ENCODE measurements at places on chromosomes 5 and 9.

GRCh38 chr9:38683336-38683735 lies 36.6 kb downstream of the FAM240B start:
- no peak for DNase-seq

DNA sequence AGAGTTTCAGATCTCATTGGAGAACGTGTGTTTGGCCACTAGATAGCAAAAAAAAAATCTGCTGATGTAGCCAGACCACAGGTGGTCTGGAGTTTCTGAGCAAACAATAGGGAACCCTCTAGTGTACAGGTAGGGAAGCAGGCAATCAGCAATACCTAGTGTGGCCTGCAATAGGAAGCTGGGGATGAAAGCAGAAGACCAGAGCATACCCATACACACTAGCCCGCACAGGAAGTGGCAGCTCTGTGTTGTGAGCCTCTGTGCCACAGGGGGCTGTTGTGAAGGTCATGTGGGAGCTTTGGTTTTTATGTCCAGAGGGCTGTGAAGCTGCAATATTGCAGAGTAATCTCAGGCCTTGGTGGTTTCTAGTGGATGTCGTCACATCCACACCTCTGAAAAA lies 81.2 kb downstream of the MTAP start:
- DNase-seq, result peak; percentile 15

DNA sequence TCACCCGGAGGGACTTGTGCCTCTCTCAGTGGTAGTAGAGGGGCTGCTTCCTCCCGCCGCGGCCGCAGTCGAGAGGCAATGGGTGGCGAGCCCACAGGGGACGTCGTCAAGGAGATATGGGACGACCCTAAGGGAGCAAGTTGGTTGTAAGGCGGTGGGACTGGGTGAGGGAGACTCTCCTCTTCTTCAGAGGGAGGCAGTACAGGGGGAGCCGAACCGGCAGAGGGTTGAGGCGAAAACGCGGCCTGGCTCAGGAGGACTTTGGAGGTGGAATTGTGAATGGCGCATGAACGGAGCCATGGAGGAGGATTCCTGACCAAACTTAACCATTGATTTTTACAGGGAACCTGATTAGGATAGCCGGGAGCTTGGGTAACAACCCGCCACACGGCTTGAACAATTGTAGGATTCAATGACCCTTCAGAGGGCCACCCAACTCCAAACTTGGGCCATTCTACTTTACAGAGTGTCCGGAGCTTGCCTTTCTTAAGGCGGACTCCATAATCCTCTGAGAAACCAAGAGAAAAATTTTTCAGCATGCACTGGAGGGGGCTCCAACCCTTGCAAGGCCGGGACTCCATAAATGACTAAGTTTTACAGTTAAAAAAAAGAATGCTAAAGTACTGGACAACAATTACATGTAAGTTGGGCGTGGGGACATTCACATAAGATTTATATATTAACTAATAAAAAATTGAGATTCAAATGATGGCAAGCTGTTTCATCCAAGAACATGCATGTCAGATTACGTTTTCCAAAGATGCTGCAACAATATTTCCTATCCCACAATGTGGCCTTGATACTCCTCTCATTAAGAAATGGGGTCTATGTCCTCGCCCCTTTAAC lies 19.4 kb upstream of the RHOBTB3 start:
- no peak for DNase-seq

GRCh38 chr9:112542593-112543292 lies 56.1 kb downstream of the KIAA1958 start:
- DNase-seq, result no peak

- DNase-seq, result no peak
Measured at GRCh38 chr5:7667216-7667767, 183.6 kb downstream of the CFAP90 start.

- DNase-seq, result no peak
Measured at GRCh38 chr9:129081388-129081904, 535 bp downstream of the DOLPP1 start.

DNA sequence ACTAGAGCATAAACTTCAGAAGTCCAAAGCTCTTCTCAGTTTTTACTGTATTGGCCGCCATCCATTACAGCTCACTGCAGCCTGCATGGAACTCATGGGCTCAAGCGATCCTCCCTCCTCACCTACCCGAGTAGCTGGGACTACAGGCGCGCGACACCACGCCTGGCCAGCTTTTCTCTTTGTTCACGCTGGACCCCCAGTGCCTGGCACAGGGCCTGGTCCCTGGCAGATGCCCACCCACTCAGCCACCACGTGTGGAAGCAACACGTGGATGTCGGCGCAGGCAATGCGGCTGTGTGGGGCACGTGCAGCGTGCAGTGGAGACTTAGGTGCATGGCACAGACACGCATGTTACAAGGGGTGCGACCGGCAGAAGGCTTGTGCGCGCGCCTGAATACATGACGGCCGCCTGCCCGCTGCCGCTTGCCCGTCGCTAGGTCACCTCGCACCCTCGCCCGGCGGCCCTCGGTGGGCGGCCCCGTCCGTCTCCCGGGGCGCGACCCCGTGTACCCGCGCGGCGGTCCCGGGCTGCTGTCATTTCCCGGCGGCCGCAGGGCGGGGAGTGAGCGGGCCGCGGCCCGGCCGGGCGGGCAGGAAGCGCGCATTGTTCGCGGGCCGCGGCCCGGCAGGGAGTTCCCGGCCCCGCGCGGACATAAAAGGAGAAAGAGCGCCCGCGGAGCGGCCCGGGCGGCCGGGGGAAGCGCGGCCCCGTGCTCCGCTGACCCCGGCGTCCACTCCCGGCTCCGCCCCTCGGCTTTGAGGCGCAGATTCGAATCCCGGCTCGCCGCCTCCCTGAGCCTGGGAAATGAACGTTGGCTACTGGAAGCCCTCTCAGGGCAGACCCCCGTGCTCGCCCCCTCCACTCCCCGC lies 24.1 kb upstream of the PTGS1 start:
- DNase-seq, result no peak

DNA sequence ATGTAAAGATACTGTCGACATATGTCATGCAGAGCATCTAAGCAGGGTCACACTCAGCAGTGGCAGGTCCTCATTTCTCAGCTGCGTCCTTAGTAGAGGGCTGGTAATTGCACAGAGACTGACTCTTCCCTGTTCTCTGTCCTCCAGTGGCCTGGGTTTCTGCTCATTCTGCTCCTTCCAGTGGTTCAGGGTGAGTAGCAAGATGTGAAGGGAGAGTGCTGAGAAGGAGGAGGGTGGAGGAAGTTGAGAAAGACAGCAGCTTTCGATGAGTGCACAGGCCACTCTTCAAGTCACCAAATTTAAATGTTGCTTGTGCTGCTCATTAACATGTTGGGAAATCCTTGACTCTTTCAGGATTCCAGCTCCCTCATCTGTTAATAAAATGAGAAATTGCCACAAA lies 203.9 kb downstream of the FBXL7 start:
- DNase-seq, result no peak

GRCh38 chr5:36632363-36632664 lies 25.9 kb downstream of the SLC1A3 start:
- no peak for DNase-seq

DNA sequence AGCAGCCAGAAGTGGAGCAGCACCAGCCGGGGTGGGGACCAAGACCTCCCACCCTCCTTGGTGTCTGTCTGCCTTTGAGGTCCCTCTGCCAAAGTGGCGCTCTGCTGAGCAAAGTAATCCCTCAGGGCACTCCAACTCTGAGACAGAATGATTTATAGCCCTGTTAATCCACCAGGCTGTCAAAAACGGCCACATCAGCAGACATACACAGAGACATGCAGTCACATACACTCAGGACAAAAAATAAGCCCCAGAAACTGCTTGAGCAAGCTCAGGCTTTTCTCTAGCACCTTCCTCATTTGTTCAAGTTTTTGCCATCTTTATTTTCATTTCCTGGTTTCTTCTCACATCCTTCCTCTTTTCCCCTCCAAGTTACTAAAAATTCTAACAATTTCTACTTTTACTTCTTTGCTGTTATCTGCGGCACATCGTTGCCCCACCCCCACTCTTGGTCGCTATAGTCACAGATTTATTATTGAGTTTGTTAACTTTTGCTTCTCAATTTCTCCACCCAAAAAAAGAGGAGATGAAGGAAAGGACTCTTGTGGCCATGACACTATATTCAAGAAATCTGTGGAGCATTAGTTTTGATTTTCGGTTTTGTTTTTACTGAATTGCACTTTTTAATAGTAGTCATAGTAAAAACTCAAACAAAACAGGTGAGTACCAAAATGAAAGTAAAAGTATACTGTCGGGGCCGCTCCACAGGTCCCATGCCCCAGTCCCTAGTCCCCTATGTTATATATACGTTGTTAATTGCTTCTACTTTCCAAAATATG lies 17.4 kb upstream of the ADRB2 start:
- DNase-seq, result peak; percentile 60

All from CD4-positive, alpha-beta T cell treated with Interleukin-12 subunit alpha and Interleukin-12 subunit beta, for 1 hour (primary cell).